RWPE2 (cell line): ENCODE measurements at places on chromosomes 7 and 10.

DNA sequence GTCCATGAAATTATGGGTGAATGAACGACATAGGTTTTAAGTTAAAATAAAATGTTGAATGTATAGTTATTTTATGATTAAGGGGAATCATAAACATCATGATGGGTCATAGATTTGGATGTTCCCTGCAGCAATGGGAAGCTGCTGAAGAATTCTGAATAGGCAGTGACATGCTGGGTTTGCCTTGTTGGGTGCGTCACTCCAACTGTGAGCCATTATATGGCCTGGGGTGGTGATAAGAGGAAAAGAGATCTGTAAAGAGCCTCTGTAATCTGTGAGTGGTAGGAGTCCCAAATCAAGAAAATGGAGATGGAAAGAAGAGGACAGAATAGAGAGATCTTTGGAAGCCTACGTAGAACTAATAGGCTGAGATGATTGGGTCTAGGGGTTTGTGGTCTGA, 58.1 kb upstream of the GPR26 start:
- DNase-seq: no peak

GRCh38 chr7:27863880-27864279, 123.9 kb downstream of the TAX1BP1 start:
- no peak for DNase-seq

DNA sequence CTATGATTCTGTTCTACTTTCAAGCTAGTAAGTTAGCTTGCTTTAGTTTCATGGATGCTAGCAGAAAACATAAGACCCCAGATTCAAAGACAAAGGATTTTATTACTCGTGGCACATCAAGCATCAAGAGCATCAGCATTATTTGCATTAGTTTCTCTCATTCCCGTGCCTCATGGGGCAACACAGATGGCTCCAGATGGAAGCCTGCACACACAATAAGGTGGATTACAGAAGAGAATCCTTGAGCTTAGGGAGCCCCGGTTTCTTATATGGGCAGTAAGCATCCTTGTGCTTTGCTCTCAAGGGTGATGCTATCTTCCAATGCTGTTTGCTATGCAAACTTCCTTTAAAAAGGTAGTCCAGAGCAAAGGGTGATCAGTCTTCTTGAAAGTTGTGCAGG, 10.7 kb upstream of the CAPZA2 start:
- DNase-seq: no peak

- DNase-seq: no peak
Observed at GRCh38 chr10:2885288-2886278, 181.8 kb upstream of the PFKP start.

GRCh38 chr10:8054244-8054493, 319 bp upstream of the GATA3 start:
- DNase-seq: no peak

DNA sequence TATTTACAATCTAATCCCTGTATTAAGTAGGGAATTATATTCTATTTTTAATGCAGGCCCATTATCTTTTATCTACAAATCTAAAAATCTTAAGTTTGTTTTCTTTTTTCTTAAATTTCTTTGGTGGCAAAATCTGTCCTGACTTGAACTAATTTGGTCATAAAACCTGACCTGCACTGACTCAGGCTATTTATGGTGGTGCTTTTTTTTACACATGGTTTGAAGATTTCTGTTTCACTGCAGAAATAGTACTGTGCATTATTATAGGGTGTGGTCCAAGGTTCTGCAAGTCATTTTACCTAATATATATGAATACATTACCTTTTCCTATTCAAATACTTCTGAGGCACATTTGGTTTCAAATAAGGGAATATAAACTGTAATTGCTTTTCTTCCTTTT, 137.0 kb downstream of the CD36 start:
- DNase-seq: no peak

DNA sequence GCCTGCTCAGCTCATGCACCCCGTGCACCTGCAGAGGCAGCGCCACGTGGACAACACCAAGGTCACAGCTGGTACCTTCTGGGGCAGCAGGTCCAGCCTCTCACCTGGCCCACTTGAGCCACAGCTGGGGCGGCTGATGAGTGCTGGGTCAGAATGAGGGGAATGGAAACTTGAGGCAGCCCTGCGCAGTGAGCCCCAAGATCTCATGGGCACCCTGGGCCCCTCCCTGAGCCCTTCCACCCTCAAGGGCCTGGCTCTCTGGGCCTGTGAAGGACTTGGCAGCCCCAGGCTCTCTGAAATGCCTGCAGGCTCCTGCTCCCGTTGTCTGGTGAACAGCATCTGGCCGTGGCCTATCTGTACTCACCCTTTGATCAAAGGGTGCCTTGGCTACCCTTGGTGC, 112.7 kb downstream of the TCERG1L start:
- peak; percentile 21 for DNase-seq

DNA sequence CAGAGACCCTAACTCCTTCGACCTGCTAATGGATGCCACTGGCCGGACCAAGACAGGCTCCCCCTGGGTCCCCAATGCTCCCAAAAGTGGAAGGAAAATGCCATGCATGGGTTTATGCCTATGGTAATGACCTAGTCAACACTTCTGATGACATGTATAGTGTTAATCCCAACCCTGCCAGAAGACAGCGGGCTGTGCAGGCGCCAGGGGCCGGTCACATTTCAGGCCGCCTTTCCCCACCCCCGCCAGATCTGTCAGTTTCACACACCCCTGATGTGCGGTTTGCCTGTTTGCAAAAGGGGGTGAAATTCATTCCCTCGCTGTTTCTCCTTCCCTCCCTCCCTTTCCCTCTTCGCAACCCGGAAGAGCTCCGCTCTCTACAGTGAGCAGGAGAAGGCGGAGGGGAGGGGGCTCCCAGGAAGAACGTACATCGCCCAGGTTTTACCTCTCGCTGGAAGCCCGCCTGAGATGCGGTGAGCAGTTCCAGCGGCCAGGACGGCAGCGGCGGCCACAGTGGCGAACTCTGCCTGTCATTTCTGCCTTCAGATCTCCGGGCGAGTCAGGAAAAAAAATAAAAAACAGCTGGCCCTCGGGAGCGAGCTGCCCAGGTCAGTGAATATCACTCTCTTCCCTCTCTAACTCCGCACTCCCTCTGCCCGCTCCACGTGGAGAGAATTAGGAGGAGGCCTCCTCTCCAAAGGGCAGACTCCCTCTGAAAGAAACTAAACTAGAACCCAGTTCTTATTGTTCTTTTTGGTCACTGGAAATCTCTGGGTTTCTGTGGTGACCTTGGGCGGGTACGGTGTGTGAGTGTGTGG, 9.4 kb upstream of the GATA3 start:
- no peak for DNase-seq

DNA sequence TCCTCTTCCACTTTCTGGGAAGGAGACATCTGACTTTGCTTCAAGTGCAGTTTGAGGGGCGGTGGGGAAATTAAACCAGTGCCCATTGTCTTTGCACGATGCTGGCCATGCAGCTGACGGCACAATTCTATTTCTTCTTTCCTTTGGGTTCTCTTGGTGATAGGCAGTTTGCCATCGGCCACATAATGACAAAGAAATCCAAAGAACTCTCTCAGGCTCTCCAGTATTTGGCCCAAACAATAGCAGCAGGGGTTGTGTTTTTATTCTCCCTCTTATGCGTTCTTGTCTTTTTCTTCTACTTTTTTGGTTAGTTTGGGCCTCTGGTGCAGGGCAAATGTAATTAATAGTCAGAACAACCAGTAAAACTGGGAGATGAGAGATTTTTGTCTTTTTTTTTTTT, 147.0 kb downstream of the EMX2 start:
- no peak for DNase-seq

DNA sequence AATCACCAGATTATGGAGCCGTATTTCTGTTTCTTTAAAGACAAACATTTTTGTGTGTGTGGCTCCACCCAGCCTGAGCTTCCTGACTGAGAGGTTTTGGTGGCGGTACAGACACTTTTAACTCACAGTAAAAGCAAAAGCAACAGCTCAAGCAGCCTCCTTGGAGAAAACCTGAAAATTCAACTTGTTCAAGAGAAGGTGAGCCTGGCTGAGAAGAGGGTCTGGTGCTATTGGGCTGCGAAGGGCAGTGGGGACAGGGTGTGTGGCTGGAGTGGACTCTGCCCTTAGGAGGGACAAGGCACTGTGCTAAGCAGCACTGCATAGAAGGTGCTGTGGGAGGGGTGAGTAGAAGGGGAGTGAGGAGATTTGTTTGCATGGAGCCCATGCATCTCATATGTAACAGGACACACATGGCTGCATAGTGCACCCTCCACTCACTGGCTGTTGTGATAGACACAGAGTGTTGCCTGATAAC, at the start of gene GIMAP7:
TSS of gene GIMAP7 (plus strand) at position 125 of the 475 bp plus-strand sequence. CDS start 5,103 bp downstream, outside the sequence.
- DNase-seq: no peak

GRCh38 chr10:43403911-43404703, 4.9 kb downstream of the HNRNPF start:
- no peak for DNase-seq

DNA sequence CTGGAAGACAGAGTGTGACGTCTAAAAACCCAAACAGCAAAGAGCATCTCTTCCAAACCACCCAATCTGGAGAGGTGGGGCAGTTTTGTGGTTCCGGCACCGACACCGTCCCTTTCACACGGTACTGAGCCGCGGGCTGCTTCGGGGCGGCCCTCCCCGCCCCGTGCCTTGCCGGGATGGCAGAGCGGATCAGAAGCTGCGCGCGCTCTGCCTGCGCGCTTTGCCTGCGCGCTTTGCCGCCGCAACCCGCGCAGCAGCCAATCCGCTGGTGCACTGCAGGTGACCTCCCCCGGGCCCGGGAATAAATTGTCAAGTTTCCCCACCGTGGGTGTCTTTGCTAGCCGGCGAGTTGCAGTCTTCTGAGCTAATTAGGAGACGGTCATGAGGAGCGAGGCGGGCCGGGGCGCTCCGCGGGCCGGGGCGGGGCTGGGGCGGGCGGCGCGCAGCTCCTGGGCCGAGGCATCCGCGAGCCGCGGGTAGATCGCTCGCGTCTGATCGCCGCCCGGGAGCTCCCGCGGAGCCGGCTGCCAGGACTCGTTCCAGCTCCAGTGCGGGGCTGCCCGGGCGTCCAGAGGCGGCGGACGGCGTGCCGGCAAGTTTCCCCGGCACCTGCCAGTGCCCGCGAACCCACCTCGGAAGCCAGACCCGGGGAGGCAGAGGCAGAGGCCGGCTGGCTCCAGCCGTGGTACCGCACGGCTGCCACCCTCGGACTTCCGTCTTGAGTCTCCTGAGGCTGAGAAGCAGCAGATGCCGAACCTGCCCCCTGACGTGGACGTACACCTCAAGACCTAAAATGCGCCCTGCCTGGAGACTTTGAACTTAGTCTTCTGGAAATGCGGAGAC, 536.0 kb upstream of the GALNT17 start:
- no peak for DNase-seq

DNA sequence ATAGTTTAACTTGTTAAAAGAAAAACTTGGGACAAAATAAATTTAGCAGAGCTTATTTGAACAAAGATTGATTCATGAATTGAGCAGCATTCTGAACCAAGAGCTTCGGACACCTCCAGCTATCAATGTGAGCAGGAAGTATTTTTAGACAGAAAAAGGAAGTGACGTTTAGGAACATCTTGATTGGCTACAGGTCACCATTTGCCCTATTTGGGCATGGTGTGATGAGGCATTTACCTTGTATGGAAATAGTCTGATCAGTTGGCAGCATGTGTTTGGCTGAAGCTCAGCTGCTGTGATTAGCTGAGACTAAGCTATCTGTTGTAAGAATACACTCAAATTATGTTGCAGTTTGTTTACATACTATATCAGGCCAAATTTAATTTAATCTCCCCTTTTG, 185.1 kb downstream of the ATRNL1 start:
- no peak for DNase-seq

GRCh38 chr7:53811555-53812079, 730.6 kb upstream of the VSTM2A start:
- DNase-seq: no peak

DNA sequence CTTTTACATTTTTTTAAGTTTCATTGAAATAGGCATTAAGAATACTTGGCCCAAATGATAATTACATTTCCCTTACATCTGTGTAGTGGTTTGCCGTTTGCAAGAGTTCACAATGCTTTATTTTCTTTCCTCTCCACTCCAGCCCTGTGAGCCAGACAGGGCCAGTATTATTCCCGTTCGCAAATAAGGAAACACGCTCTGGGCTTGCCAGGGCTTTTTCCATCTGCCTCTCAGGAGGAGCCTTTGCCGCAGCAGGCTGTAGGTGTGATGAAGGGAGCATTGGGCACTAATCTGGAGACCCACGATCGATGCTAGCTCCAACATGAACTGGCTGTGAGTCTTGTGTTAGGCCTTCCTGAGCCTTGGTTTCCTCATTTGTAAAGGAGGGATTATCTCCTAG, 154.4 kb downstream of the GALNT17 start:
- DNase-seq: no peak

DNA sequence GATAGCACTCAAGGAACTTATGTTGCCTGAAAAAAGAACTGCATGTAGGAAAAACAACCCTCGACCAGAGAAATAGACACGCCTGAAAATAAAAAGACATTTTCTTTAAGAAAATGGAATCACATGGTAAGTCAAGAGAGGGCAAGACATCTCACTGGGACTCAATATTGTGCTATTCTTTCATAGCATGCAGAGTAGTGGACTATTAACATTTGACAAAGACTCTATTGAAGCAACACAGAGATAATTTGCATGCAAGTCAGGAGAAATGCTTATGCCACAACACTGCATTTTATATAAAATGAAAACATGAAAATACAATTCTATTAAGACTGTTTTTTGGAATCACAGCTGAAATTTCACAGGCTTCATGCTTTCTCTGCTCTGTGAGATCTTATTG, 77.9 kb upstream of the RHOBTB1 start:
- DNase-seq: no peak

DNA sequence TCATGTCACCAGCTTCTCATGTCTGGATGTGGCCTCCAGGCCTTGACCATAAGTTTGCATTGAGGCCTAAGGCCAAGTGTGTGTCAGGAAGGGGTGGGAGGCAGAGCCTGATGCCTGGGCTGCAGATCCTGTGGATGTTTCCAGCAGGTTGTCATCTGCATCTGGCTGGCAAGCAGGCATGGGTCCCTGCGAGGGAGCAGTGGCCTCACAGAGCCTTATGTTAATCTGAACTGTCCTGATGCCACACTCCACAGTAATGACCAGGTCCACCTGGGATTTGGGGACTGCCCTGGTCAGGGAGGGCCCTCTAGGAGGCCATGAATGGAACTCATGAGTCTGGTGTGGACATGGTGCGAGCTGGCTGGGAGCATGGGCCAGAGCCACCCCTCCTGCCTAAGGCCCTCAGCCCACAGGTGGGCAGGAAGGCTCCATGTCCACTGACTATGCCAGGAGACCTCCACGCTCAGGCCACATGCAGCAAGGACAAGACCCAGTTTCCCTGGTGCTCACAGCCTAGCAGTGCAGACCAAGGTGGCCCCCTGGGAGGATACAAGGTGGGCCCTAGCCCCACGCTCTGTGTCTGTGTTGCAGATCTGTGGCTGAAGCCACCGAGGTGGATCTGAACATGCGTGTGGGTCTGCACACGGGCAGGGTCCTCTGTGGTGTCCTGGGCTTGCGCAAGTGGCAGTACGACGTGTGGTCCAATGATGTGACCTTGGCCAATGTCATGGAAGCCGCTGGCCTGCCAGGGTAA, 83.1 kb downstream of the ADCY1 start:
- DNase-seq: no peak

- DNase-seq: no peak
Observed at GRCh38 chr7:4833691-4834600, 27.9 kb downstream of the PAPOLB start.

DNA sequence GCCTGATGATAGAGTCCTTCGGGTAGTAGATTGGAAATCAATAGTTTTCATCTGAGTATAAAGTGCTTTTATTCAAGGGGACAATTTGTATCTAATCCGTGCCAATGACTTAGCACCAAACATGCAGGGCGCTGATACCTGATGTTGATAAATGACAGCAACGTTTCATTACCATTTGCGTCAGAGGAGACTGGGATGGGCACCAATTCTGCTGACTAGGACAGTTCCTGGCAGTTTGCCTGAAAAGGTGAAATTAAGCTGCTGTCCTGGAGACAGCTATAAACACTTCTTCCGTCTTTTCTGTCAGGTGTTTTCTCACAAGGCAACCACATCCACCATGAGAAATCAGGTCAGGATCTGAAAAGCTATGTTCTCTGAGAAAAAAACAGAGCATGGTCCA, 1136.4 kb downstream of the TYW1 start:
- no peak for DNase-seq
